Regular cardiac myocyte (primary cell): ENCODE measurements at places on chromosomes 13 and 19. TPM values are rescaled to one million over a fixed set of nuclear protein-coding genes. Genes with fewer than 3 reads are reported as not detected.

The FAM98C gene
- 9.0 and 9.6 TPM in 2 replicates for total RNA-seq

The CGB1 gene
- total RNA-seq: 0.28 TPM in 1 of 2 replicates, not detected in the other

The DCUN1D2 gene
- total RNA-seq: 6.3 and 6.8 TPM in 2 replicates

The TMEM190 gene
- total RNA-seq: not detected in 2 replicates

The MZT1 gene
- 13.5 and 32.6 TPM in 2 replicates for total RNA-seq

The ZNF723 gene
- total RNA-seq: not detected in 2 replicates

The SULT2A1 gene
- total RNA-seq: not detected in 2 replicates

The ZSWIM4 gene
- total RNA-seq: 4.0 and 10.7 TPM in 2 replicates

The ZNF101 gene
- 7.9 and 10.7 TPM in 2 replicates for total RNA-seq

The RFPL4AL1 gene
- total RNA-seq: under 0.01 TPM in 1 of 2 replicates, not detected in the other

The ANKLE1 gene
- 1.9 TPM in 1 of 2 replicates, not detected in the other for total RNA-seq

The SLC8A2 gene
- total RNA-seq: not detected in 2 replicates

The SIGLEC12 gene
- total RNA-seq: not detected in 2 replicates

The CDKN2D gene
- total RNA-seq: 6.5 and 12.5 TPM in 2 replicates

The C19orf33 gene
- not detected in 2 replicates for total RNA-seq

The AMER2 gene
- not detected in 2 replicates for total RNA-seq

The ZNF229 gene
- total RNA-seq: 8.6 and 13.0 TPM in 2 replicates

The TJP3 gene
- total RNA-seq: not detected in 2 replicates

The EFNB2 gene
- total RNA-seq: 0.85 and 1.2 TPM in 2 replicates

The TMEM238 gene
- total RNA-seq: 0.58 and 0.85 TPM in 2 replicates

The LIN37 gene
- 10.5 and 11.0 TPM in 2 replicates for total RNA-seq
